ENCODE measurements at places on chromosomes 2 and 18. TPM values are rescaled to one million over a fixed set of nuclear protein-coding genes. Genes with fewer than 3 reads are reported as not detected.

Gene UGT1A4
- total RNA-seq = not detected

Gene KLHL14
- not detected for total RNA-seq

Gene PLA2R1
- total RNA-seq = 8.3 TPM

Gene CROCC2
- 0.51 TPM for total RNA-seq

- no peak for DNase-seq
These were observed 432.7 kb upstream of the ID2 start for GRCh38 chr2:8249141-8249540.

- no peak for DNase-seq
These were observed 15.5 kb downstream of the IL1F10 start for GRCh38 chr2:113083296-113083695.

GRCh38 chr2:110717734-110718133 lies 14.6 kb upstream of the ACOXL start:
- DNase-seq = peak; percentile 54

- DNase-seq = no peak
These were observed 236.4 kb downstream of the MBD5 start for GRCh38 chr2:148257276-148257675.

Data from fibroblast of lung (primary cell).